Hematopoietic multipotent progenitor cell treated with erythropoietin and hydrocortisone succinate and interleukin-3 and kit ligand, for 6 days (in vitro differentiated cells): ENCODE measurements at places on chromosomes 6 and 20.

DNA sequence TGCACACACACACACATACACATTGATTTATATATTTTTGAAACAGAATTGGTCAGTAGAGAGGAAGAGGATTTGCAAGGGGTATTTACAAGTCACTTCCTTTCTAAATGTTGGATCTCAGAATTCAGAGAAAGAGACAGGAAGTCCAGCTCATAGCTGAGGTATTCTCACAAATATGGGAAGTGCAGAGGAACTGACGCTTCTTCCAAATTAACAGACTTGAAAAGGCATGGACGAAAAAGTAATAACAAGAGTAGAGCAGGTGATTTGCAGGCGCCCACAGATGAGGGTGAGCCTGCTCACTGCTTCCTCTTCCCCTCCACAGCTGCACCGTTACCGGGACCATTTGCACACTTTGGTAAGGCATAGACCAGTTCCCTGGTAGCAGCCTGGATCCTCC lies 246.4 kb downstream of the PHACTR1 start:
- DNase-seq, result no peak

- no peak for DNase-seq
Observed at GRCh38 chr6:22082218-22082617, 214.6 kb downstream of the PRL start.

- no peak for DNase-seq
Observed at GRCh38 chr6:3281631-3282475, 23.1 kb downstream of the PSMG4 start.

DNA sequence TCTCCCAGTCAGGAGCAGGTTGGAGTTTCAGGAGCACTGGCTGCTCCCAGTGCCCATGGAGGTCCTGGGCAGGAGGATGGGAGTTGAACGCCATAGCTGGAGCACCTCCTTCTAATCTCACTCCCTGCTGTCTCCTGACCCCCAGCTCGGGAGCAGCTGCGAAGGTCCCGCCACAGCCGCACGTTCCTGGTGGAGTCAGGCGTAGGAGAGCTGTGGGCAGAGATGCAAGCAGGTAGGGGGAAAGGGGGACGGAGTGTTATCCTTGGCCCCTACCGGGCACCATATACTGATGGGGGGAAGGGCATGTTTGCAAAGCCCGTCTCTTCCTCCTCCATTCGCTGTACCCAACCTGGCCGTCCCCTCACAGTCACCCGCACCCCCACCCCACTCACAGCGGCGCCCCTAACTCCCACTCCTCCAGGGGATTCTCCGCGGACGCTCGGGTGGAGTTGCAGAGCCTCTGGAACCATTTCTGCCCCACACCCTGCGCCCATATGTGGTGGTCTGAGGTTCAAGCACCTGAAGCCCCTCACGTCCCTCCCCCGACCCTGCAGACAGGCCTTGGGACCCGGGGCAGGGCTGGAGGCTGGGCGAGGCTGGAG lies 16.7 kb downstream of the HSPA12B start:
- no peak for DNase-seq

DNA sequence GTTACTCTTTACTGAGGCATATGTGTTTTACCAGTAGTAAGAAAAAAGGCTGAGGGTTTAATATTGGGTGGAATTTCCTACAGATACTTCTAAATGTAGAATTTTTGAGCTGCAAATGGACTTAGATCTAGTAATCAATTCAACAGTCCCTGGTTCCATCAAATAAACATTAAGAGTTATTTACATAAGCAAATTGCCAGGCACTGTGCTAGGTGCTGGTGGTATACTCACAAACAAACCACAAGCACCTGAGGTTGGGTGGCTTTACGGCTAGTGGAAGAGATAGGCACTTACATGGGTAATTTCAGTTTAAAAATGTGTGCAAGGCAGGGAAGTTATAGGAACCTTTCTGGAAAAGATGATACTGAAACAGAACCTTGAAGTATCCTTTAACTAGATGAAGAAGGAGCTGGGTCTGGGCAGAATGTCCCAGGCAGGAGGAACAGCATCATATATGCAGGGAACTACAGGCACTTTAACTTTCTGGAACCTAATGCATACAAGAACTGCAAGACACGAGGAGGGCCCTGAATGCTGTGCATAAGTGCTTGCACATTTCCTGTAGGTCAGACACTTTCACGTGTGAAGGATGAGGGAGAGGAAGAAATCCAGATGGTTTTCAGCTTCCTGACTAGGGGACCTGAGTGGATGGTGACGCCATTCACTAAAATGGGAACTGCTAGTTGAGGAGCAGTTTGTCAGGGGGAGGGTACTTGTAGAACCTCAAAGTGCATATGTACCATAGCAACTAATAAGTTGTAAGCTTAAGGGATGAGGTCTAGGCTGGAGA lies 4.5 kb downstream of the CCN6 start:
- no peak for DNase-seq

DNA sequence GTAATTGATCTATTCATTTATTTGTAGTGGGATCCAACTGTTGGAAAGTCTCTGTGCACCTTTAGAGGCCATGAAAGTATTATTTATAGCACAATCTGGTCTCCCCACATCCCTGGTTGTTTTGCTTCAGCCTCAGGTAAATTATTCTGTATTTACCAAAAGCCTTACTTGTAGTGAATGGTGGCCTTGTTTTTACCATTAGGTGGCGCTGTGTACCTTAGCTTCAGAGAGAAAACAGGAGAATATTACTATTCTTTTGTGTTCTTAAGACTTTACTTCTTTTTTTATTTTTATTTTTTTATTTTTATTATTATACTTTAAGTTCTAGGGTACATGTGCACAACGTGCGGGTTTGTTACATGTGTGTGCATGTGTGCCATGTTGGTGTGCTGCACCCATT lies 23.7 kb downstream of the PEX7 start:
- DNase-seq, result peak; percentile 81

DNA sequence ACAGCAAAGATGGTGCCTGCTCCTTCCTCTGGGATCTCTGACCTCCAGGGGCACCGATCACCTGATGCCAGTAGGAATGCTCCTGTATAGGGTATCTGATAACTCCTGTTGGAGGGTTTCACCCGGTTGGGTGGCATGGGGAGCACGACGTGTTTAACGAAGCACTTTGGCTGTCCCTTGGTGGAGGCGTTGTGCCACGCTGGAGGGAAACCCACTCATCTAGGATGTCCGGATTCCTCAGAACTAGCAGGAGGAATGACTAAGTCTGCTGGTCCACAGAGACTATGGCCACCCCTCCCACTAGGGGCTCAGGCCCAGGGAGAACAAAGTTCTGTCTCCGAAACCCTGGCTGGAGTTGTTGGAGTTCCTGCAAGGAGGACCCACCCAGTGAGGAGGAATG lies 1624.4 kb downstream of the GRIK2 start:
- no peak for DNase-seq

- DNase-seq, result no peak
Observed at GRCh38 chr6:75446241-75446880, 47.2 kb downstream of the FILIP1 start.

DNA sequence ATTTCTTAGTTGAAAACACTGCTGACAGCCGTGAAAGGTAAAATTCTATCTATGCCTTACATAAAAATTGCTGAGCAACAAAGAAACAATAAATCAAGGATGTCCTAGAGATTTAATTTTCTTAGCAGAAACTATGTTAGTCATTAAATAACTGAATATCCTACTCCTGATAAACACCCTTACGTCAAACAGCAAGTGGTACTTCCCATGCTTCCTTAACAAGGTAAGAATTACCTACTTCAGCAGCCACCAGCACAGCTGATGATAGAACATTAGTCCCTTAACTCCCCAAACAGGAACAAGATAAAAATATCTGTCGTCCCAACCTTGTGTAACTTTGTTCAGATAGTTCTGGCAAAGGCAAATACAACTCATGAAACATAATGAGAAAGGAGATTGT lies 8.7 kb downstream of the SERPINB6 start:
- no peak for DNase-seq

DNA sequence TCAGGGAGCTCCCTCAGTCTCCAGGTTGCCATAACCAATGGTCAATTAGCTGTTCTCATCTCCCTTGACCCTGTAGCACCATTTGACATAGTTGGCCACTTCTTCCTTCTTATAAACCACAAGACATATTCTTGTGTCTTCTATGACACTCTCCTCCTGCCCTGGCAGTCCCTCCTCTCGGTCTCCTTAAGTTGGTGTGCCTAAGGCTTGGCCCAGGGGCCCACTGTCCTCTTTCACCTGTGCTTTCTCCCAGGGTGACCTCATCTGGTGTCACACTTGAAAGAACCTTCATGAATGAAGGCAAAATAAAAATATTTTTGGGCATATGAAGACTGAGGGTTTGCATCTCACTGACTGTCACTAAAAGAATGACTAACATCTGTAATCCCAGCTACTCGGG lies 9.7 kb upstream of the ADGRF5 start:
- no peak for DNase-seq

GRCh38 chr6:63928613-63929012 lies 293.0 kb downstream of the PHF3 start:
- no peak for DNase-seq

DNA sequence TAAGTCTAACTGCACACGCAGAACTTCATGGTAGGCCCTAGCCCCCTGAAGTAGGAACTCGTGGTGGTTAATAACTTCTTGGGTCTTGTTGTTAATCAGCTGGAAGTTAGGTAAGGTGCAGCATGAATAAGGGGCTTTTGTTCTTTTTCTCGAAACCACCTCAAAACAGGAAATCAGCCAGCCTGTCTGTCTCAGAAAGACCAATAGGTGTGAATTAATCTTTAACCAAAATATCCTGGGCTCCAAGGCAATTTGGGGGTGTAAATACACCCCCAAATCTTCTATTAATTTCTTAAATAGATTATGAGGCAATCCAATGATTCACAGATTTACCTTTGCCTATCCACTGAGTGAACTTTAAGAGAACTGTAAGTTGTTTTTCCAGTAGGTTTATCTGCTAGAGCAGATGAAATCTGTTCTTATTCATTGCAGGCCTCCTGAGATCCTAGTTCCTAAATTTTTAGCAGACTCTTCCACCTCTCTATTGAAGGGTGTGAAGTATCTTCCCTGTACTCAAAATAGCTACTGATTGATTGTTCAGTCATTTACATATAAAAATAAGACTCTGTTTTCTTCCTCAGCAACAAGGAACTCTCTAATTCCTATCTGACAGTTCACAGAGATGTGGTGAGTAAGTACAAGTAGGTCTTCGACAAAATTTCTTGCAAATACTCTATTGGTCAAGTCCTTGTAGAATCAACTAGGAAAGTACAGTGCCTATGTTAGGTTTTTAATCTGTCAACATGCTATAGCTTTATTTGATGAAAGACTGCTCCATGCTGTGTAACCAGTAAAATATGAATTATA lies 427.1 kb upstream of the NOX3 start:
- DNase-seq, result no peak

GRCh38 chr20:51439160-51439689 lies 103.3 kb downstream of the NFATC2 start:
- no peak for DNase-seq

GRCh38 chr6:64170316-64170715 lies 534.7 kb downstream of the PHF3 start:
- peak; percentile 29 for DNase-seq

- no peak for DNase-seq
Observed at GRCh38 chr6:135012764-135013163, 41.9 kb downstream of the HBS1L start.

DNA sequence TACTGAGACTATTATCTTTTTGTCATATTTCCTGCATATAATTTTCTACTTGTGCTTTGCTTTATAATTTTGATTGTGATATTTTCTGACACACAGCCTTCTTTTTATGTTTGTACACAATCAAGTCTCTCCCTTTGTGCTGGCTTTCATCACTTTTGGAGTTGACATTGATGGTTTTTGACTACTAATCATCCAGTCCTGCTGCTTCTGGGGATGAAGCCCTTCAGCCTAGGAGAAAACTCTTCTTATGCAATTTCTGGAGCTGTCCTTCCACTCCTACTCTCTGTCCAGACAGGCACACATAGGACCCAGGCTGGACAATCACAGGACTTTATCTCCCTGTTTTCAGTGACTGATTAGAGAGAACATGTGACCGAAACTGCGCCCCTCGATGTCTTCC lies 515.0 kb downstream of the KIF16B start:
- DNase-seq, result no peak

GRCh38 chr6:118736440-118736839 lies 85.0 kb upstream of the CEP85L start:
- DNase-seq, result no peak

DNA sequence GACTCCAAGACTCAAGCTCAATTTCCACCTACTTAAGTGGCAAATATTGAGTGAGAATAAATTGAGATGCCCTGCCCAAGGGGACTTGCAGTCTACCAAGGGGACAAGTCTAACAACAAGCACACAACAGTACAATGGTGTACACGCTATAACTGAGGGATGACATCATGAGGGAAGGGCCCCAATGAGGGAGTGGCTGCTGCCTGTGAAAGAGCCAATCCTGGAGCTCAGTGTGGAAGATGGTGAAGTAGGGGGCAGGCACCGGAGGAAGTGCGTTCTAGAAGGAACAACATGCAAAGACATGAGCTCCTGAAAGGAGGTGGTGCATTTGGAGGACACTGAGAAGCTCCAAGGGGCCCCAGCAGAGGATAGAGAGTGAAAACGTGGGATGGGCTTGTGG lies 46.9 kb upstream of the ARMH2 start:
- DNase-seq, result no peak

- peak; percentile 43 for DNase-seq
Observed at GRCh38 chr6:158718461-158719046, 68.7 kb downstream of the SYTL3 start.

DNA sequence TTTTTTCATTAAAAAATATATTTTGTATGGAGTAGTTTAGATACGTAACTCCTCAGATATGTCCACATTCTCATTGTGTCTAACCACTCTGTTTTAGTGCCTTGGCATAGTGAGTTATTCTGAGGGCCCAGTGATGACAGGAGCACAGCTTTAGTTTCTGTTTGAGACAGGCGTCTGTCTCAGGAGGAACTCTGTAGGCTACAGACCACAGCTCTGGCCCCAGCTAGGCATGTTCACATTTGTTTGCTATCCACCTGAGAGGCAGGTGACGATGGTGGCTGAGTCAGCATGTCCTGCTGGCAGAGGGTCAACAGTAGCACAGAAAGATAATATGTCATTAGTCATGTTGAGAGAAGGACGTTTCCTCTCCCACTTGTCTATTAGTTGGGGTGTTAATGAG lies 16.3 kb downstream of the LRRC1 start:
- no peak for DNase-seq

DNA sequence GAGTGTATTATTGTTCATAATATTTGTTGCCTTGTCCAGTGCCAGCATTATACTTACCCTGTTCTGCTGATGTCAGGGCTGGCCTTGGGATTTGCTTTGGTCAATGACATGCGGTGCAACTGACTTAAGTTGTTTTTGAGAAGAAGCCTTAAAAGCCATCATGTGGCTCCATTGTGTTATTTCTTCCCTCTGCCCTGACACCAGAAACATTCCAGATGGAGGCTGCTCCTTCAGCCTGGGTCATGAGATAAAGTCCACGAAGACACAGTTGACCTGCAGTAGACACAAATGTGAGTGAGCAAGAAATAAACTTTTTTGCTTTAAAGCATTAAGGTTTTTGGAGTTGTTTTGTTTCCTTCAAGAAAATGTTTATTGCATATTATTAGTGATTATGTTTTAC lies 7.5 kb upstream of the HINT3 start:
- no peak for DNase-seq

DNA sequence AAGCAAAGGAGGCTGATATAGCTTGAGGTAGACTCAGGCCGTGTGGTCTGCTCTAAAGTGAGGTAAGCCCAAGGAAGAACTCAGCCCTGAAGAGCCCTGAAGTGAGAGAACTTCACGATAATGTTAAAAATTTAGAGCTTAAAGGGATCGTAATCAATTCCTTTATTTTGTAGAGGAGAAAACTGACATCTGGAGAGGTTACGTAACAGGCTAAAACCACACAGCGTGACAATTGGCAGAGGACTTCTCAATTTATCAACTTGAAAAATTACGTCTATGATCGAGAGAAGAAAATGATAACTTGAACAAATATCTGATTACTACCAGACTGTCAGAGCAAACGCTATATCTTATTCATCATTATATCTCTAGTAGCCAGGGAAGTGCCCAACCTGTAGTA lies 121.8 kb upstream of the FOXO3 start:
- peak; percentile 55 for DNase-seq
